ENCODE measurements at places on chromosomes 12 and 14. TPM values are rescaled to one million over a fixed set of nuclear protein-coding genes. Genes with fewer than 3 reads are reported as not detected.

DNA sequence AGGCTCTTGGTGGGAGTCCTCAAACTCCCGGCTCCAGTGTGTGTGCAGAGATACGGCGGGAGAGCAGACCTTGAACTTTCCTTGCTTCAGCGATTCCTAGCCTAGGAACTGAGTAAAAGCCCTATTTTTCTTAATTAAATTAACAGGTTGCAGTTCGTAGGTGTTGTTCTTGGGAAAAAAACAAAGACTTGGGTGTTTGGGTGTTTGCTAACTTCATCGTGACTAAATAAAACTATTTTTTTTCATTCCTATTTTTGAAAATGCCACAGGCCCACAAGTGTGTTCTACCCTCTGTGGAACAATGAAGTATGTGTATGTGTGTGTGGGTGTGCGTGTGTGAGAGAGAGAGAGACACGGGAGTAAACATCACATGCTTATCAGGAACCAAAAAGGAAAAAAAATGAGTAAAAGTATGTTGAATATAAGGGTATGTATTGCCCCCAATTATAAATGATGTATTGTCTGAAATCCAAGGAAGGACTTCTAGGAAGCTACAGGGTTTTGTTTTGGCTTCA is 651 bp downstream of the TMEM117 start:
- H3K27me3 ChIP-seq, result no peaks in the 10 kb centered on the region
- peak; percentile 67 for DNase-seq
- H3K36me3 ChIP-seq, result no peaks in the 10 kb centered on the region
- peak overlapping the region; percentile 59 for H3K4me3 ChIP-seq
- H3K27ac ChIP-seq, result peak overlapping the region; percentile 93

- H3K27ac ChIP-seq, result no peak overlapping the region
- no peak for DNase-seq
- no peaks in the 10 kb centered on the region for H3K36me3 ChIP-seq
- H3K27me3 ChIP-seq, result no peaks in the 10 kb centered on the region
- H3K4me1 ChIP-seq, result no peaks in the 10 kb centered on the region
Measured at GRCh38 chr14:92850492-92850891, 56.4 kb downstream of the GOLGA5 start.

The ENDOU gene
- total RNA-seq, result 0.31 TPM

The PPM1H gene
- total RNA-seq, result 3.3 TPM

- no peak overlapping the region for H3K27ac ChIP-seq
- no peak overlapping the region for H3K4me3 ChIP-seq
- H3K27me3 ChIP-seq, result peaks cover 11% of the 10 kb centered on the region
- no peaks in the 10 kb centered on the region for H3K4me1 ChIP-seq
- no peak for DNase-seq
Measured at GRCh38 chr12:52681526-52682380, 1.5 kb upstream of the KRT1 start.

- peak within 1 kb of the TSS; percentile 77 for H3K27ac ChIP-seq
- H3K4me1 ChIP-seq, result peaks cover 77% of the 10 kb centered on the region
- H3K4me3 ChIP-seq, result peak within 1 kb of the TSS; percentile 11
Measured at GRCh38 chr12:108633534-108634248, at the start of gene SELPLG. Gene SELPLG (minus strand): TSS chr12:108633894. CDS start chr12:108624307, 9,587 bp downstream.

DNA sequence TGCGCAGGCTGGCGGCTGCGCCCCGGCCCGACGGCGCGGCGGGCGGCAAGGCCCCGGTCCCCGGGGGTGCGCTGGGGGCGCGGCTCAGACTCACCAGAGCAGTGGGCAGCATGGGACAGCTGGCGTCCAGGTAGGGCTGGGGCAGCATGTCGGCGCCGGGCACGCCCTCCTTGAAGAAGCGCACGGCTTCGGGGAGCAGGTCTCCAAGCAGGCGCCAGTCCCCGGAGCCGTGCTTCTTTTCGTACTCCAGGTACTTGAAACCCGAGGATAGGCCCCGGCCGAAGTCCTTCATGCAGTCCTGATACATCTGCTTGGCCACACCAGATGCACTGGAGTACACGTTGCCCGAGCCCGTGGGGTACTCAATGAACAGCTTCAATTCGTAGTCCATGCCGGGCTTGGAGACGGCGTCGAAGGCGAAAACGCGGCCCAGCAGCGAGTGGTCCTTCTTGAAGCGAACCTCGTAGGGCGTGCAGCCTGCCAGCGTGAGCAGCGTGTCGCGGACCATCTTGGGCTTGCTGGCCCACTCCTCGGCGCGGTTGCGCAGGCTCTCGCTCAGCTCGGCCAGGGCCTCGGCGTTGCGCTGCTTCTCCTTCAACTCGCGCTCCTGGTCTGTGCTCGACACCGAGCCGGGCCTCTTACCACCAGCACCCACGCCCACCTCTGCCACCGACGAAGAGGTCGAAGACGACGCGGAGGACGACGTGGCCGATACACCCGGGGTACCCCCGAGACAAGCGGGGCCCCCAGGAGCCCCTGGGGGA is 2.2 kb downstream of the IRF2BPL start:
- peak overlapping the region; percentile 92 for H3K4me3 ChIP-seq
- H3K36me3 ChIP-seq, result peaks cover 17% of the 10 kb centered on the region
- H3K27me3 ChIP-seq, result no peaks in the 10 kb centered on the region
- DNase-seq, result no peak

DNA sequence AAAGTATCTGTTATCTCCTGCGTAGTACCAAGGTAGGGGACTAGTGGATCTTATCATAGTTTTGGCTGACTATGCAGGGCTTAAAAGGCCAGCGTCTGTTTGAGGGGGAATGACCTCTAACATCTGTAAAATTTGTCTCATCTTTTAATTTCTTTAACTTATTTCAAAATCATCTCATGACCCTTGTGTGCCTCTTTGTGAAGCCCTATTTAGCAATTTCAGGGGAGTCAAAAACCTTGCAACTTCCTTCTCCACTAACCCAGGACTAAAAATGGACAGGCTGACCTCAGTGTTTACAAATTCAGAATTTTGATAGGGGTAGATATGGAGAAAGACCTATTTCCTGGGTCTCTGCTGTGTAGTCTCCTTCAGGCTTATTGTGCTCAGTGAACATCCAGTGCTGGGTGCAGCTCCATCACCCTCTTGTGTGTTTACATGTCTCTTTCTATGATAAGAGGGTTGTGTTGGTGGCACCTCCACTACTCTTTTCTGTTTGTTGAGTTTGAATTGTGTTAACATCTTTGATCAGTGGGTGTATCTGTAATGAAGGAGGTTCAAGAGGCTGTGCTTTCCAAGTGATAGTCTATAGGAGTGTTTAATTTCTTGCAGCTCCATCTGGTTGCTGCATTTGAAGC is 14.3 kb downstream of the NECAP1 start:
- no peak overlapping the region for H3K4me3 ChIP-seq
- peaks cover 50% of the 10 kb centered on the region for H3K36me3 ChIP-seq
- H3K27ac ChIP-seq, result no peak overlapping the region
- H3K27me3 ChIP-seq, result no peaks in the 10 kb centered on the region
- no peaks in the 10 kb centered on the region for H3K4me1 ChIP-seq
